Bone marrow (tissue), 2 donors: ENCODE measurements at places on chromosomes 6 and 20.

DNA sequence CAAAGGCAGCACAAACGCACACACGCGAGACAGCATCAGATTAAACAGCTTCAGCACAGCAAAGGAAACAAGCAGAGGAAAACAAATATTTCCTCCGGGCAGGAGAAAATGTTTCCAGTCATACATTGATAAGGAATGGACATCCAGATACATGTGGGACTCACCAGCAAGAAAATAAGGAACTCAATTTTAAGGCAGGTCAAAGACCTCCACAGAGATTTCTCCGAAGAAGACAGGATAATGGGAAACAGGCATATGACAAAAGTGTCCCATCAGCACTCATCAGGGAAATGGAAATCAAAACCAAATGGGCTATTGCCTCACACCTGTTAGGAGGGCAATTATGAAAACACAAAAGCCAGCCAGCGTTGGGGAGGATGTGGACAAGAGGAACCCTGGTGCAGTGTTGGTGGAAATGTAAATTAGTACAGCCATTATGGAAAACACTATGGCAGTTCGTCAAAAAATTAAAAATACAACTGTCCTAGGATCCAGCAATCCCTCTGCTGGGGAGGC is 9.7 kb upstream of the SLCO4A1 start:
- no peak for DNase-seq

DNA sequence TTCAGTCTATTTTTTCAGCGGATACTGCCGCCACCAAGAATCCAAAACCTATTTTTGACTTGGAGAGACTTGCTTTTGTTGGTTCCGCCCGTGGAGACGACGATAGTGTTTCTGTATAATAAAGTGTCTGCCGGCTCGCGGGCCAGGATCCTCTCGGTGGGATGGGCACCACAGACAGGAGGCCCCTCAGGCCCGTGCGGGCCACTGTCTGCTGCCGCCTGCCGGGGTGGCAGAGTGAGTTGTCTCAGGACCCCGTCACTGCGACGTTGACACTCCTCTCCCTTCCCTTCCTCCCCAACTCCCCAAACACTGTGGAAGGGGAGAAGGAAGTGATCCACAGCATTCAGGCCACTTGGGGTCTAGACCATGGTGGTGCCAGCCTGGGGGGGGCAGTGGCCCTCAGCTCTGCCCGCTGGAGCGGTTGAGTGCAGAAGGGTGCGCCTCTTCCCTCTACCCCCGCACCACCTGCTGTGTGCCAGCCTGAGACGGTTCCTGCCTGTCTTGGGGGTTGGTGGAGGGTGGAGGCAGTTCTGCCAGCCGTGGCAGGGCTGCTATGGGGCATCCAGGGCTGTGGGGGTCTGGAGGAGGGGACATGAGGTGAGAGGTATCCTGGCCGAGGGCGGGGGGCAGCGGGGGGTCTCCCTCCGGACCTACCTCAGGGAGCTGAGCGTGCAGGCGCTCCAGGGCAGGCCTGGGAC is 17.5 kb downstream of the RBM38 start:
- no peak for DNase-seq

DNA sequence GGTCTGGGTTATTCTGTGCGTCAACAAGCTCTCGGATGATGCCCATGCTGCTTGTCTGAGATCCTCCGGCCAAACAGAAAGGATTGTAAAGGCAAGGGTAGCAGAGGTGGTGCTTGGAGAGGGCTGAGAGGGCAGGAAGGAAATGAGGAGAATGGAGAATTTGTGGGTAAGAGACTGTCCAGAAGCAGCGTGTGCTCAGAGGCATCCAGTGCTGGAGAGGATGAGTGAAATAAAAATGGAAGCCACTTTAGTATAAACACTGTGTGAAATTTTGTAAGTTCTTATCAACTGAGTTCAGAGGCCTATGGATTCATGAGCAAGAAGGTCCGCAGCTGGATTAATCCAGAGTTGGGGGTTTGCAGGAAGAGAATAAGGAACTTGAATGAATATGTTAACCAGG is 59.5 kb downstream of the ADGRG6 start:
- no peak for DNase-seq

DNA sequence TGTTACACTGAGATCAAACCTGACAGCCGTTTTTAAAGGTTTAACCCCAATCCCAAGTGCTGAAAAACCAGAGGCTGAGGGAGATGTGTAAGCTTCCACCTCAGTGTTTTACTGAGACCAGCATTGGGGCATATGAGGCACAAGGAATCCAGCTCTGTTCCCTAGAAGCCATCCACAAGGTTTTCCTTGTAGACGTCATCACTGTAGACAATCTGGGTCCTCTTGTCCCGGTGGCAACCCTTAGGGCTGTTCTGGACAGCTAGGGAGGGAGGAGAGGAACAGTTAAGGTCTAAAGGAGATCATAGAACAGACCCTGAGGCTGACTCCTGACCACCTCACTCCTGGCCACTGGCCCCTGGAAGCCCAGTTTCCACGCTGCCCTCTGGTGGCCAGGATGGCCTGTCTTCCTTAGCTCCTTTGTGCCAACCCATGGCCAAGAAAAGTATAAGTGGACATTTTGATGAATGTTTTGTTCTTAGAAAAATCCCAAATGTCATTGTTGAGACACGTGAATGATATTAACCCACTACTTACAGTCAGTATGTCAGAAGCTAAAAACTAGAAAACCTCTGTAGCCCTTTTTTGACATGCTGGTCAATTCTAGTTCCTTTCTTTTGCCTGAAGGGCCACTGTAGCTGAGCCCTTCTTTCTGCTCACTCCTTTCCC is 6.4 kb downstream of the CFB start:
- DNase-seq, result no peak

- no peak for DNase-seq
Observed at GRCh38 chr6:145968051-145968450, 3.9 kb upstream of the SHPRH start.
